Foreskin fibroblast (primary cell): ENCODE measurements at places on chromosomes 1 and 21.

DNA sequence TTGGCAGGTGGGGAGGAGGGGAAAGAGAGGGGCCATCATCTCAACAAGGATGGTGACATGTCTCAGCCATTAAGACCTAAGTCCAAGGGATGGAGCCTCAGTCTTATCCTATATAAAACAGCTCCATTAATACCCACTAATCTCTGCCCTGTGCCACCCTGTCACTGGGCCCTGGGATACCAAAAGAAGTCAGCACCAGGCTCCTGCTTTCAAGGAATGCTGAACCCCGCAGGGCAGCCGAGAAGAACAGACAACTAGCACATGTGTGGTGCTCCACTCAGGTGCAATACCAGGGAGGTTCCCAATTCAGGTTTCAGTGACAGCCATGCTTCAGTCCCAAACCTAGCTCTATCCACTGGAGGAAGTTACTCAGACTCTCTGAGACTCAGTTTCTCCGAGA, 128.4 kb downstream of the GRIK3 start:
- no peak for DNase-seq

DNA sequence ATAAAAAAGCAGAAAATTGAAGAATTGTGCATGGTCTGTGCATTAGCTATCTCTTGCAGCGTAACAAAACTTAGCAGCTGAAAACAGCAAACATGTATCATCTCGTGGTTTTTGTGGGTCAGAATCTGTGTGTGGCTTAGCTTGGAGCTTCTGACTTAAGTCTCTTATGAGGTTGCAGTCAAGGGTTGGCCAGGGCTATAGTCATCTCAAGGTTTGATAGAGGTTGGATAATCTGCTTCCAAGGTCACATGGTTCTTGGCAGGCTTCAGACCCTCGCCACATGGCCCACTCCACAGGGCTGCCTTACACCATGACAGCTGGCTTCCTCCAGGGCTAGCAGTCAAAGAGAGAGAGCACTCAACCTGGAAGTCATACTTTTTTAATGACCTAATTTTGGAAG, 35.9 kb downstream of the CNST start:
- DNase-seq = no peak

DNA sequence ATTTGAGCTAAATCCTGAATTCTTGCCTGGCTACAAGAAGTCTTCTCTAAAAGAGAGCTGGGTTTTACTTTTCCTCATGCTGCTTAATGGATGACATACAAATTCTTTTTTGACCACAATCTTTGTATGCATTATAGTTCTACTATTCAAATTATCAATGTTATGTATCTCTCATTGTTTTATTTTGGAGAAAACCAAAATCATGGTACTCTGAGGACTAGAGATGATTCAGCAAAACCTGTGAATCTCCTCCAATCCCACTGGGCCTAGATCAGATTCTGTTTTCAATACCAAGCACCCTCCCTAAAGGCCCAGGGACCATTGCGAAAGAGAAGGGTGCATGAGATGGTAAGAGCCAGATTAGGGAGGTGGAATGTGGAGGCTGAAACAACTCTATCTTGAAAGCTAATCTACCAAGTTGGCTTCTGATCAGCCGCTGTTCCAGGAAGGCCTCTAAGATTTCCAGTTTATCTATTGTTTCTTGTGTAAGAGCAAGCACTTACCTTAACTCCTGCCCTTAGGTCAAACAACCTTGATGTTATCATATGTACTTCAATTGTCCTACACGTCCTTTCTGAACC, 547.2 kb downstream of the PLPP3 start:
- DNase-seq = no peak

- no peak for DNase-seq
Observed at GRCh38 chr21:37350472-37350871, 16.1 kb upstream of the DYRK1A start.

DNA sequence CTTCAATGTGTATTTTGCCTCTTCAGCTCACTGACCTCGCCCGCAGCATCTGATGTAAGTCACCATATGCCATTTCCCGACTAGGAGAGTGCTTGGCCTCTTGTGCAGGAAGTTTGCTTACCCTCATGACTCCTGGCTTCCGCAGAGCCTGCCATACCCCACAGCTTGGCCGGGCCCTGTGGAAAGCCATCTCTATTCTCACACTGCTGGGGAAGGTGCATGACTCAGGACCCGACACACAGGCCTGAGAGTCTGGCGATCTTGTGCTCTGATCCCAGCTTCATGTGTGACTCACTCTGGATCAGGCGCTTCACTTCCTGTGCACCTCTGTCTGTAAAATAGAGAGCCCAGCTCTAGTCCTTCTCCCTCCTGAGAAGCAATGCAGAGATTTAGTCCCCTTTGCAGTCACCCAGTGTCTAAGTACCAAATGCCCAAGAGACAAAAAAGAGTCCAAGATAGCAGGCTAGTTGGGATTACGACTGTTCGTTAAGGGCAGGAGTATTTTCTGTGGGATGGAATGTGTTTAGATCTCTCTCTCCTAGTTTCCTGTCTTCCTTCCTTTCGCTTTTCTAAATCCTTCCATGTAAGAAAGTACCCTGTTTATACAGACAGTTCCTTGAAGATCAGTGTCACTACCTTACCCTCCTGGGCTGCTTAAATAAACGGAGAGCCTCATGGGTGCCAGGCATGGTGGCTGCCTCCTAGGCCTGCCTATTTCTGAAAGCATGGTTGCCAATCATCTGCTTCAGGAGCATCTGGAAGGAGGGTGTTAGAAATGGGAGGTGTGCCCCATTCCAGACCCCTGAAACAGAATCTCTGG, 62.8 kb upstream of the KIF26B start:
- peak; percentile 92 for DNase-seq

DNA sequence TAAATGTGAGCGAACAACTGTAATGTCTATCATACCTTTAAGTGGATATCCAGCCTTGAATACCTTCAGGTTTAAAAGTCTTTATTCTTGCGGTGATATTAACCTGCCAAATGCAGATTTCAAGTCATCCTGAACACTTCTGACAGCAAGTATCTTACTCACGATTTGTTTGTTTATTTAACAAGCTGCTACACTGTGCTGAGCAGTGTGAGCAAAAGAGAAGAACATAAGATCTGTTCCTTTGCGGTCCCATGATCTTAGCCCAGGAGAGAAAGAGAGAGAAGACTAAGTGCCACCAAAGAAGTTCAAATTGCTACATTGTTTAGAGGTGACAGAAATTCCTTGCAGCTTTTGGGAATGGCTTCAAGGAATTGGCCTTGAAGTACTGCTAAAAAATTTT, 9.5 kb upstream of the IL24 start:
- DNase-seq = peak; percentile 45

DNA sequence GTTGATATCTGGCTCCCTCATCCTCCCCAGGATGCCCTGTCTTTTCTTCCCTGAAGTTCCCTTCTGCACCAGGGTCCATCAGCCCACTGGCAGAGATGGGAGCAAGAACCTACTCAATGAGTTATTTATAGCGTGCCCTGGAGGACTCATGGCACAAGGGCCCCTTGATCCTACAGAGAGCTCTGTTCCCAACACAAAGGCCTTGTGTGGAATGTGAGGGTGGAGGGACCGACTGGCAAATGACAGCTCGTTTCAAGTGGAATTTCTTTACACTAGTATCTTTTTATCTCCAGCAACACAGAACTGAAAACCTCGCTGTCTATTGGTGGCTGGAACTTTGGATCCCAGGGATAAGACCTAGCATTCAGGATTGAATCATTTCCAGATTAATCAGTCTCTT, 22.4 kb downstream of the CHI3L2 start:
- DNase-seq = no peak

DNA sequence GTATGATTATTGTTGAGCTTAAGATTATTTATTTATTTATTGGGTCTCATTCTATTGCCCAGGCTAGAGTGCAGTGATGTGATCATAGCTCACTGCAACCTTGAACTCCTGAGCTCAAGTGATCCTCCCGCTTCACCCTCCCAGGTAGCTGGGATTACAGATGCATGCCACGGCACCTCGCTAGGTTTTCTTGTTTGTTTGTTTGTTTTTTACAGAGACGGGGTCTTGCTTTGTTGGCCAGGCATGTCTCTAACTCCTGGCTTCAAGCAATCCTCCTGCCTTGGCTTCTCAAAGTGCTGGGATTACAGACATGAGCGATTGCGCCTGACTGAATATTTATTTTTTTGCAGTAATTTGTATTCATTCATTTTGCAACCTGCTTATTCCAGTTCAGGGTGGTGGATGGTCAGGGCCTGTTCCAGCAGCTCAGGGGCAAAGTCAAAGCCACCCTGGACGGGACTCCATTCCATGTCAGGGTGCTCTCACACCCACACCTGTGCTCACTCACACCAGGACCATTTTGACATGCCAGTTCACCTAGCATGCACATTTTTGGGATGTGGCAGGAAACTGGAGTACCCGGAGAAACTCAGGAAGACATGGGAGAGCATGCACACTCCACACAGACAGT, 29.6 kb upstream of the RASAL2 start:
- DNase-seq = no peak

GRCh38 chr1:16248603-16249516, 11.9 kb upstream of the CPLANE2 start:
- DNase-seq = peak; percentile 83

DNA sequence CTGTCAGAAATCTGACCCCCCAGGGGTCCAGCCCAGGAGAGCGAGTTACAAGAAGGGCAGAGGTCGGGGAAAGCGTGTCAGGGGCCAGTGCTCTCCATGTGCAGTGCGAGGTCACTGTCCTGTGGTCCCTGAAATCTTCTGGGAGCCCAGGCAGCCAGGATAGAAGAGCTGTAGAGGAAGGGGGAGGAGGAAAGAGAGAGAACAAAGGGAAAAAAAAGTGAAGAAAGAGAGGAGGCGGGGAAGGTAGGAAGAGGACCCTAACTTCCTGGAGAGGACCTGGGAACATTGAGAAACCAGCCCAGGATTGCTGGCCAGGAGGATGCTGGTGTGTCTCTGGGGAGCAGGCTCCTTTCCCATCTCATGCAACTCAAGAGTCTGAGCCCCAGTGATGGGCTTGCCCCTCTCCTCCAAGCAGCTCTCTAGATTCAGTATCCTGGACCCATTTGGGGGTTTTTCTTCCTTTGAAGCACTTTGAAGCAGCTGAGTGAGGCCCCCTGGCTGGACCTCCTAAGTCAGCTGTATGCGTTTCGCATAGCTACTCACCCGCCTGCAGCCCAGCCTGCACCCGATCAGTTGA, 6.8 kb upstream of the INAVA start:
- no peak for DNase-seq

- no peak for DNase-seq
Observed at GRCh38 chr1:226111883-226112261, 49.4 kb downstream of the H3-3A start.

DNA sequence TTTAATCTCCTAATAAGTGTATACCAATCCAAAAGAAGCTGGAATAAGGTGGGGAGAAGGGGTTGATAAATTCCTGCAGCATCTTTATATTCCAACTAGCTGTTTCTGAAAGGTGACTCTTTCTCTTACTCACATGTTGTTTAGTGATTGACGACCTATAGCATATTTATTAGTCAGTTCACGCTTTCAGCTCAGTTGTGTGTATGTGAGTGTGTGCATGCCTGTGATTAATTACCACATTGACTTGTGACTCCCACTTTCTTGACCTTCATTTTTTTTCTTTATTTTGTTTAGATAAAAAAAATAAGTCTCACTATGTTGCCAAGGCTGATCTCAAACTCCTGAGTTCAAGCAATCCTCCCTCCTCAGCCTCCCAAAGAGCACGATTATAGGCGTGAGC, 44.4 kb downstream of the ATP2B4 start:
- DNase-seq = peak; percentile 25

DNA sequence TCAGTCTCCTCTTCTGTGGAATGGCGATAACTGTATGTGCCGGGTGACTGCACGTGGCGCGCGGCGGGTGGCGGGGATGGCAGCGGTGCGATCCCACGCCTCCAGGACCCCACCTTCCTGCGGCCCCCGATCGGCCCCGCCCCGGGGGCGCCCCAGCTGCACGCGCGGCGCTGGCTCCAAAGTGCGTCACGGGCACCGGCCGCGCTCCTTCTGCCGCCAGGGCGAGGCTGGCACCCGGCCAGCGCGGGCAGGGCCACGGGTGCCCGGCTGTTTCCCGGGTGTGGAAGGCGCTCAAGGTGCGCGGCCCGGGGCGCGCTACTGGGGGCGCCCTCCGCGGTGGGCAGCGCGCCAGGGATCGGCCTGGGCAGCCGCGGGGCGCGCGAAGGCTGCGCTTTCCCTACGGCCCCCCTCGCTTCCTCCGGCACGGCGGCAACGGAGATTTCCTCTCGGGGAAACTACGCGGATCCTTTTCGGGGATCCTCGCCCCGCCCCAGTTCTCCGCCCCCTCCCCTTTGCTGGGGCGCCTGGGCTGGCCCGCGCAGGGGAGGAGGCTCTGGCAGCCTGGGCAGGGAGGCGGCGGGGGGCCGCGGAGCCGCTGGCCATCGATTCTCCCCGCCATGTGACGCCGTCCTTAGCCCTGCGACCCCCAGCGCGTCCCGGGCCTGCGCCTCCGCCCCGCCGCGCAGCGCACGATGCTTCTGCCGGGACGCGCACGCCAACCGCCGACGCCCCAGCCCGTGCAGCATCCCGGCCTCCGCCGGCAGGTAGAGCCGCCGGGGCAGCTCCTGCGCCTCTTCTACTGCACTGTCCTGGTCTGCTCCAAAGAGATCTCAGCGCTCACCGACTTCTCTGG, at the start of gene EVA1C:
Gene EVA1C, plus strand, starts transcription at position 545 of the 853 bp plus-strand sequence. Its CDS starts 148 bp downstream, at position 693.
- peak; percentile 82 for DNase-seq

GRCh38 chr1:32255072-32256071, 4.3 kb downstream of the LCK start:
- no peak for DNase-seq

GRCh38 chr1:227532019-227532619, 31.2 kb upstream of the ZNF678 start:
- DNase-seq = no peak

- no peak for DNase-seq
Observed at GRCh38 chr1:46133781-46134350, 1.4 kb upstream of the PIK3R3 start.
